Lower leg skin (tissue), 4 donors: ENCODE measurements at places on chromosomes 5 and 9.

- DNase-seq, result no peak
Measured at GRCh38 chr5:108606185-108606584, 141.5 kb upstream of the FER start.

DNA sequence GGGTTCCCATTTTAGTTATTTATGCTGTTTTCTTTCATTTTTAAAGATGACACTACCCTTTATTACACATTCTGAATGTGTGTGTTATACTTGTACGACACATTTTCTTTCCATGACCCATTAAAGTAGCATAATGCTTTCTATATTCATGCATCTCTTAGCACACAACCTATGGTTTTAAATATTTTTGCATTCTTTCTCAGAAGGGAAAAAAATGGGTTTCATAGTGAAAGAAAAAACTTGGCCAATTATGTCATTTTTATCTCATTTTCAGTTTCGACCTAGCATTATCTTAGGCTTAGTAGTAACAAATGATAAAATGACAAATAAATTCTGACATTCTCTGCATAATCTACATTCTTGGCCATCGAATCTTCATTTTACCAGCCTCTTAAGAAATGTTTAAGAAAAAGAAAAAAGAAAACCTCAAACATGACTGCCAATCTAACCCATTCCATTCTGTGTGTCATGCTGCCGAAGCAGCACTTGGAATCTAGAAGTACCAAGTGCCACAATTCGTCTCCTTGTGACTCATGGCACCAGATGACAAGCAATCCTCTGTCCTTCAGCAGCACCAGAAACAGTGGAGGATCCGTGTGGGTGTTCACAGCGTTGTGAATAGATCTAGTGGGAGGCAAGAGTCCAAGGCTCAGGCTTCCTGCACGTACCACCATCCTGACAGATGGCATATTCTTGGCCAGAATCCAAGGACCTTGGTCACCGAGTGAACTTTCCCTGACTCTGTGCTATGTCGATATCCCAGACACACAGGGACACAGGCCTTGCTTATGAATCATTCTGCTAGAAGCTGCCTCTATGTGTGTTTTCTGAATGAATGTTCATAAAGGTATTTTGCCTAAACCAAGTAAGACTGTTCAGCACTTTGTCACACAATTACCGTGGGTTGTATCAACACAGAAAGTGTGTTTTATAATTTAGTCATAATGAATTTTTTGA is 502.7 kb downstream of the NR2F1-AS1 start:
- no peak for DNase-seq

GRCh38 chr5:57577432-57578175 is 95.0 kb upstream of the ACTBL2 start:
- DNase-seq, result no peak

DNA sequence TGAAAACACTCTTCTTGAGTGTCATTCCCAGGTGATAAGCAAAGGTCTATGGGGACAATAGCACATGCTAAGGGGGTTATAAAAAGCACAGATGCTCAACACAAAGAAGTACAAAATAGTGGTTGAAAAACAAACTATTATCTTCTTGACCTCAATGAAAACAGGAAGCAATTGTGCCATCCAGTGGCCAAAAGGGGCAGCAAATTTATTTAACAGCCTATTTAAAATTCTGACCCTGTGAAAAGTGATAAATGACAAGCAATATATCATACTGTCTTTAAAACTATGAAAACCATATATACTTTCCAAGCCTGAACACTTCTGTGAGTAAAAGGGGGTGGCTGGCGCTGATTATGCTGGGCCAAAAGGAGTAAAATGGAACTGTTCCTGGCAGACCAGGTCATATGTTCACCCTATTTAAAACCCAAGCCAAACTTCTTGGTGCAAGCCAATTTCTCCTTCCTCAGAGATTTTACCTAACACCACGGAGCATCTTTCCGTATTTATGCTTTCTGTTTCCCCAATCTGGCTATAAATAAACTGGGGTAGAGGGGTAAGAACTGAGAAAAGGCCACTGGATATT is 29.7 kb downstream of the TEX10 start:
- no peak for DNase-seq

DNA sequence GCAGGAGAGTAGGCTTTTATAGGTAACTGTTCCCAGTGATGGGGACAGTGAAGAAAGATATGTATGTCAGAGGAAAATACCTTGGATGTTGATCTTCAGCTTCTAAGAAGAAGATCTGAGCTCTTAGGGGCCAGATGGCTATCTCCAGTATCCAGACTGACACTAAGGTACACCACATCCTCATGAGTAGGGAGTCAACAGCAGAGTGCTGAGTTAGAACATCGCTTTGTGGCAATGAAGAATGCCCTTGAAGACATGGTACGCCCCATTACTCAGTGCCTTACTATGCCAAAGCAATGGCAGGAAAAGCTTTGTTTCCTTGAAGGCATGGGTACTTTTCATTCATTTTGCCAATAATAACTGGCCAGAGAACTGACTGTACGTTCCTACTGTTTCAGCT is 263.7 kb downstream of the CEMIP2 start:
- DNase-seq, result no peak

GRCh38 chr5:143758750-143759149 is 53.2 kb upstream of the HMHB1 start:
- DNase-seq, result peak; percentile 20

DNA sequence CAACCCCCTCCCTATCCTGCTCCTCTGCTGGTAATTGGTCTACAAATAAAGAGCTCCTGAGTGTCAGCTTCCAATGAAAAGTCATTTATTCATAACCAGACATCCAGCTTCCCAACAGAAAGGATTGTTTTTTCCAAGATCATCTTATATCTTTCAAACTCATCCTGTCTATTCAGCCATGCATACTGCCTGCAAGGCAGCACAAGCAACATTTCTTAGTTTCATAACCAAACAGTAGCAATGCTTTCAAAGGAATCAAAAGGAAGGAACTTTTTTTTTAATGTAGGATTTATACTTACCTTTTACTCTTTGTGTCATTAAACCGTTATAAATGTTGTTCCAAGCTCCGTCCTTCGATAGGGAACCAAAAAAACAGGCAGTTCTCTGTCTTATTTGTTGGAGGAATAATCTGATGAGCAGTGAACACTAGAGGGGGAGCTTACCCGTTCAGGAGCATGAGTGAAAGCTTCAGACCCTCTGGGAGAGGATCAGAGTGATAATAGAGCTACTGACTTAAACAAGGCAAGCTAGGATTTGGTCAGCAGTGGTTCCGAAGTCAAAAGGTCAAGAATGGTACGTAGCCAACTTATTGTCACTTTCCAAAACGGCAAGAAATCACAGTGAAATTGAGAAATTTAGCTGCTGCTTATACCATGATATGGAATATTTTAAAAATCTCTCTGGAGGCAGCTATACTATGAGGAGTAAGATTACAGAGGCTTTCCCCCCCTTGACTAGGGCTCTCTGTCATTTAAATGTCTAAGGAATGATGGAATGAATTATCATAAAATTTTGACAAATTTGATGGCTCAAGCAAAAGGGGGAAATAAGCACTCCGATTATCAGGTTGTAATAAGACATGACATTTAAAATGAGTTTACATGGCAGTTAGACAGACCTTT is 892.9 kb downstream of the NR2F1-AS1 start:
- DNase-seq, result no peak

DNA sequence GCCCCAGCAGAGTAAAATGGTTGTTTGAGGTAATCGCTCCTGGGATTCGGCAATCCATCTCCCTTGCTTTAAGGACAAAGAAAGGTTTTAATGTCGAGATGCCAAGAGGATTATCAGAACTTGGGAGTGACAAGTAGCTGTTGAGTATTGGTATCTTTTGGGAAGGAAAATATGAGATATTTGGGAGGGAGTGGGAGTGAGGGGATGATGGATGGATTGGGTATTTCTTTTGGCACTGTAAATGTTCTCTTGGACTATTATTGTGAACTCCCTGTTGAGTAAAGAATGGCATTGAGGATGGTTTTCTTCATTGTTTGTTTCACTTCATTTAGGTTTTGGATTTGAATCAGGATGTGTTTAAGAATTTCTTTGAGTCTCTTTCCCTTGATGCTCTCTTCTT is 86.1 kb downstream of the PIP5K1B start:
- DNase-seq, result no peak

GRCh38 chr5:108459769-108460168 is 77.9 kb upstream of the FBXL17 start:
- no peak for DNase-seq

DNA sequence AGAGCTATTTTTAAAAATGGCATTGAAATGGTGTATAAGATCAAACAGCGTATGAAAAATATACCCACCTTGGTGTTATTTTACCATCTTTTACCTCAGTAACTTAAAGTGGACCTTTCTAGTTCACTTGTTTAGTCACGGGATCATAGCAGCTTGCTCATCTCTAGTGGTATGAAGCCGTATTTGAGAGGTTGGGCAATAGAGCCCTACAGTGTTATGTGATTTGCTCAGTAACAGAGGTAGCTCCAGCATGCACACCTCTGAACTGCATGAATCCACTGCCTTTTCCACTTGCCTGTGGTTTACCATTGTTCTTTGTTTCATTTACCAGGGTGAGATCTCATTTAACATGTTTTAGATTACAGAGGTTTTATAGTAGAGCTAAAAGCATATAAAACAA is 134.4 kb downstream of the ATG10 start:
- no peak for DNase-seq

DNA sequence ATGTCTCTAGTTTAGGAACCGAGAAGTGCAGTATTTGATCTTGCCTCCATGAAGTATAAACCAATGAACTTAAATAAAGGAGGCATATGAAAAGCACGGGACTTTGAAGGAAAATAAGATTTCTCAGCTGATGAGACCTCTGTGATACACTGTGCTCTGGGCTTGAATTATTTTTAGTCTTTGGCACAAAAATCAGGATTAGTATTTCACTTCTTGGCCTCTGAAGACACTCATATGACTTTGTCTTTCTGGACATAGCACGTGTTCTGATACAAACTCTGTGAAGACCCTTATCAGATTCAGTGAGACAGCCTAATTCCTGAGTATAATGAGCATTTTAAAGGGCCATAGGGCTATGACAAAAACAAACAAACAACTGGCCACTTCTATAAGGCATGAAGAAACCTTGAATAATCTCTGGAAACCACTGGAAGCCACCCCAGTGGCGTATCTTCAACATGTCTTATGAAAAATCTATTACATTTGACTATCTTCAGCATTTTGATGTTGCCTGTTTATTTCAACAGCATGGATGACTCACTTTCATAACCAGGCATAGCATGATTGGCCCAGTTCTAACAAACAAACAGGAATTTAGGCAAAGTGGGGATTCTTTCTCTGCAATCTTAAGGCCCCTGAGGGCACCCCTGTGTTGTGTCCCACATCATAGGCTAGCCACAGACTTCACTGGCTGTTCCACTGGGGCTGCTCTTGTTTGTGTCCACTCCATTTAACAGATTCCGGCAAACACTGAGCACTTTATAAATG is 90.3 kb upstream of the ZNF462 start:
- DNase-seq, result no peak

DNA sequence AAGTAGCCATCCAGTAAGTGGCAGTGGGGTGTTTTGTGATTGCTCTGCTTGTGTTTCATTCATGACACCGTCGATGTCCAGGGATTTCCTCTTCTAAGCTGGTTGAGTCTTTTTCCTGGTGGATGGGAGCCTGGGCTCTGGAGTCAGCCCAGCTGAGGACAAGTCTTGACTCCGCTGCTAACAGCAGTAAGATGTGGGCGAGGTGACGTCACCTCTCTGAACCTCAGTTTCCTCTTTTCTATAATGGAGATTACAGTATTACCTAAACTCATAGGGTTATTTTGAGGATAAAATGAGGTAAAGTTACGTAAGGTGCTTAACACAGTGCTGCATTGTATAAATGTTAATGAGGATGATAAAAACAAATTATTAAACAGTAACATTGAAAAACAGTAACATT is 21.3 kb downstream of the FGF1 start:
- no peak for DNase-seq

DNA sequence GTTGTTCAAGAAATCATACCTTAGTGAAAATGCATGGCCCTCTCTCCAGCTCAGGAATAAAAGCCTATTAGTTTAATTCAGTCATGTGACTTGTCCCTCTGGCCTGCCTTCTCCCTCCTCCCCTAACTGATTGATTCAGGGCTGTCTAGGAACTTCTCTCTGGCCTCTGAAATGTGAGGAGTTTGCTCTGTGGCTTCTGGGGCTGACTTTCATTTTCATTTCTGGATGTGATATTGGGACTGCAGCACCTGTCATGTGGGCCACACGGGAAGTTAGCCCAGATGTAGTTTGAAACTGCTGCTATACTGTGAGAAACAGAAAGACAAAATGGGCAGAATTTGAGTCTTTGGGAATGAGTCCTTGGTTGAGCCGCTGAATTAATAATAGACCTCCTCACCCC is 44.8 kb downstream of the PARP8 start:
- no peak for DNase-seq

GRCh38 chr9:5839572-5839902 is 6.6 kb upstream of the ERMP1 start:
- no peak for DNase-seq

DNA sequence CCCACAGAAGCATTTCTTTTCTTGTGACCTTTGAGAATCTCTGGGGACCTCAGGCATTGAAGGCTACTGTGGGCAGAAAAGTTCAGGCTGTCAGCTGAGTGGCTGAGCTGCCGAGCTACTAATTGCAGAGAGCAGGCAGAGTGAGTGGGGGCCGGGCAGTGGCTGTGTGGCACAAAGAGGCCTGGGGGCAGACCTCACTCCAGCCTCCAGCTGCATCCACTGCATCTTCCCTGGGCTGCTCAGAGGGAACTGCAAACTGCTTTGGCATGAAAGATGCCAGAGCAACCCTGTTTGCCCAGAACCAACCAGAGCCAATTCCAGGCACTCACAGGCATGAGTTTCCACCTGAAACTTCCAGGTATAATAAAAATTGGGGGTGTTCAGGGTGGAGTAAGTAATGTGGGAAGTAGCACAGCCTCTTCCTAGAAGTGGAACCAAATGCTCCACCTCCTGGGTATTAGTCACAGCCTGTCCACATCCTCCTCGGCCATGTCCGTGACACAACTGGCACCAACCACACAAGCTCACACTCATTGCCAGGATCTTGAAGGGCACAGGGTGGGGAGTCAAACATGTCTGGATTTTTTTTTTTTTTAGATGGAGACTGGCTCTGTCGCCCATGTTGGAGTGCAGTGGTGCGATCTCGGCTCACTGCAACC is 548.9 kb downstream of the BNC2 start:
- peak; percentile 82 for DNase-seq

GRCh38 chr5:73764586-73764985 is 138.6 kb downstream of the ARHGEF28 start:
- DNase-seq, result no peak

GRCh38 chr5:12586406-12586805 is 682.2 kb upstream of the CTNND2 start:
- DNase-seq, result no peak
